Immature natural killer cell (primary cell): ENCODE measurements at places on chromosomes 5 and 9. TPM values are rescaled to one million over a fixed set of nuclear protein-coding genes. Genes with fewer than 3 reads are reported as not detected.

DNA sequence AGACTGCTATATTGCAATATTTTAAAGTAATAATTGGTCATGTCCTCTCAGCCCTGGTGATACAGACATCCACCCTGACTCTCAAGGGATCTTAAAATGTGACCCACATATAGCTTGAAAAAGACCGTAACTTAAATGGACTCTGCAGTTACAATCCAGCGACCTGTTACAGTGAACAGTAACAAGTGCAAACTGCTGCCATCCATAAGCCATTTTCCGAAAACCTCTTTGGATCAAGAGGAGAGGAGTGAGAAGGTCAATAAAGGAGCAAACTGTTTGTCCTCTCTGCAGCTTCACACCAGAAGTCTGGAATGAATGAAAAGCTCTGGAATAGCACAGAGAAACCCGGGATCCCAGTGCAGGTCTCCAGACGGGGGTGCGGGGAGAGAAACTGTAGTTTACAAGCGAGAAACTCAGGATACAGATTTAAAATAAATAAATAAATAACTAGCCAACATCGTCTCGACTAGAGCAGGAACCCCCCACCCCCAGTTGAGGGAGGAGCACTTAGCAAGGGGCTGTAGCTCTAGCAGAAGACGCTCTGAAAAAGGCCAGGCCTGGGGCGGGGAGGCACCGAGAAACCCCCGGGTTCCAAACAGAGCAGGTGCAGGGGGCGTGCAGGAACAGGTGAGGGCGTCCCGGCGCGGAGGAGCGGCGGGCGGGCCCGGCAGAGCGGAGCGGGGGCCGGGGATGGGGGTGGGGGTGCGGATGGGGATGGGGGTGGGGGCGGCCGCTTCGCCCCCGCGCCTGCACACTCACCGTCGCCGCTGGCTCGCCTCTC is 572 bp downstream of the ZDHHC21 start:
- DNase-seq, result no peak

- no peak for DNase-seq
Measured at GRCh38 chr5:31364881-31365636, 166.8 kb downstream of the DROSHA start.

PPP6C gene
- polyA plus RNA-seq, result 46.9 TPM

GRCh38 chr9:129383561-129384490 is 205.8 kb upstream of the IER5L start:
- peak; percentile 81 for DNase-seq

DNA sequence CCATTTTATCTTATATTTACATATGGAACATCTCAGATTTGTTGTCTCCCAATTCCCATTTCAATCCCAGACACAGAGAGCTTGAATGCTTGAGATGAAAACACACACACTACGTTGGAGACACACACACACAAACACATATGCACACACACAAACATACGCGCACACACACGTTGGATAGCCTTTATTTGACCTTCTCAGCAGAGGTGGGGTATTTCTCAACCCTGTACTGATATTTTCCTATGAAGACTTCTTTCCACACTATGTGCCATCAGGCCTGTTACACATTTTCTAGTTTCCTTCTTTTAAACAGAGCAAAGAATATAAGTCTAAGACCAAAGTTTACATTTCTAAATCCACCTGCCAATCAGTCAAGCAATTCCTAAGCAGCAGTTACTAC is 291.0 kb downstream of the TAF11L14 start:
- no peak for DNase-seq

DNA sequence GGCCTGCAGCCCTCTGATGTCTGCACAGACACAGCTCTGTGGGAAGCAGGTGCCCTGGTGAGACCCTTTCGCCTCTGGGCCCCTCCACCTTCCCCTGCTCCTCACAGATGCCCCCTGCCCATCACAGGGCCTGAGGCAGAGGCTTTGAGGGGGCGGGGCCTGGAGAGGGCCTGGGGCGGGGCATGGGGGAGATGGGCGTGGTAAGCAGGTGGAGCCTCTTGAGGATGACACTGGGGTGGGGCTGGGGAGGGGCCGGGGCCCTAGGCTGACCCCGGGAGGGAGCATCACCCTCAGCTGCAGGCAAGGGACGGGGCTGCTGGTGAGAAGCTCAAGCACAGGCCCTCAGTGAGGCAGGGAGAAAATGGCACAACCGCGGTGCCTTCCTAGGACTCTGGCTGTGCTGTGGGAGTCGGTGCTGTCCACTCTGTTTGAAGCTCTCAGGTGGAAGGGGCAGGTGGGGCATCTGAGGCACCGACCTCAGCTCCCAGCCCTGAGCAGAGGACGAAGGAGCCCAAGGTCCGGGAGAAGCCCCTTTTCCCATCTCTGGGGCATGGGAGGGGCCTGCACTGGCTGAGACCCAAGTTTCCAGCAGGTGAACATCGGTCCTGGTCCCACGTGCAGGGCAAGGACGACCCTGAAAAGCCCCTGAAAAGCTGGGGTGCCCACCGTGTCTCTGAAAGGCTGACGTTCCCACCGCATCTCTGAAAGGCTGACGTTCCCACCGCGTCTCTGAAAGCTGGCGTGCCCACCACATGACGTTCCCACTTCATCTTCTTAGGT is 17.5 kb upstream of the SLC9A3 start:
- DNase-seq, result no peak

UBE2QL1 gene
- polyA plus RNA-seq, result not detected

DNA sequence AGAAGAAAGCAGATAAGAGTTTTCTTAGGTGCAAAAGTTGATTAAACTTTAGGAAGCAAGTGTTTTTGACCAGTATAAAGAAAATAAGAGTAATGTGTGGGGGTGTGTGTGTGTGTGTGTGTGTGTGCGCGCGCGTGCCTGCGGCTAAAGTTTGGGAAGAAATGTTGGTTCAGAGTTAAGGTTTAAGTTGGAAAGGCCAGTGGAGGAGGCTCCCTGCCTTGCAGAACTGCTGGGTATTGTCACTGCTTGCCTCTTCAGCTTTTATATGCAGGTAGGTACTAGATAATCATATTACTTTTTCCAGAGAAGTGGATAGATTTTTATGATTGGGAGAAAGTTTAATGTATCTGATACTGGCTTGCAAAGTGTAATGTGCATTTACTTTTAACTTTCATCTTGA is 2.0 kb downstream of the PIK3R1 start:
- no peak for DNase-seq

- DNase-seq, result no peak
Measured at GRCh38 chr9:95055334-95055850, 262.1 kb downstream of the FANCC start.

- no peak for DNase-seq
Measured at GRCh38 chr5:173035904-173036707, 20.0 kb upstream of the CREBRF start.

GRCh38 chr5:114467729-114468128 is 105.9 kb downstream of the KCNN2 start:
- DNase-seq, result no peak
